ENCODE measurements at places on chromosomes 12 and 14. TPM values are rescaled to one million over a fixed set of nuclear protein-coding genes. Genes with fewer than 3 reads are reported as not detected.

The MMP17 gene
- 0.28 TPM for total RNA-seq

The SYT1 gene
- total RNA-seq, result not detected

The ING4 gene
- total RNA-seq, result 45.8 TPM

The CALCOCO1 gene
- 80.0 TPM for total RNA-seq

The AGAP2 gene
- total RNA-seq, result 68.6 TPM

The CLEC9A gene
- total RNA-seq, result not detected

The TDRD9 gene
- 0.39 TPM for total RNA-seq

The A2M gene
- total RNA-seq, result not detected

The PPP1R36 gene
- 0.26 TPM for total RNA-seq

The PLEKHH1 gene
- total RNA-seq, result 0.53 TPM

The MYF6 gene
- not detected for total RNA-seq

The HOXC6 gene
- total RNA-seq, result not detected

The CAPS2 gene
- 2.3 TPM for total RNA-seq

The PTPRB gene
- not detected for total RNA-seq

The PPP1R12A gene
- total RNA-seq, result 94.5 TPM

The CCDC197 gene
- not detected for total RNA-seq

The CCDC196 gene
- not detected for total RNA-seq

The P2RX2 gene
- total RNA-seq, result not detected

The AHNAK2 gene
- total RNA-seq, result 0.07 TPM

The PRR13 gene
- 188 TPM for total RNA-seq

The TAS2R43 gene
- total RNA-seq, result 0.53 TPM

The COL2A1 gene
- not detected for total RNA-seq

The GALNT9 gene
- not detected for total RNA-seq

The CYP46A1 gene
- 0.36 TPM for total RNA-seq

The OR10A7 gene
- not detected for total RNA-seq

The RERGL gene
- not detected for total RNA-seq

The SYCP3 gene
- total RNA-seq, result 0.43 TPM

The TAS2R10 gene
- total RNA-seq, result 0.36 TPM

The SALL2 gene
- 3.7 TPM for total RNA-seq

The KRT6C gene
- not detected for total RNA-seq

The PLCZ1 gene
- not detected for total RNA-seq

The KRT75 gene
- total RNA-seq, result not detected

The CMAS gene
- total RNA-seq, result 32.6 TPM

The CELA1 gene
- 0.23 TPM for total RNA-seq

The GAS2L3 gene
- 5.0 TPM for total RNA-seq

The CLEC1A gene
- not detected for total RNA-seq

The KRT79 gene
- total RNA-seq, result not detected

The ACSM4 gene
- not detected for total RNA-seq

The SERPINA5 gene
- not detected for total RNA-seq

The KDM5A gene
- 83.2 TPM for total RNA-seq

The GPN3 gene
- 16.9 TPM for total RNA-seq

The KRT5 gene
- total RNA-seq, result not detected

The APOF gene
- not detected for total RNA-seq

The SLC16A7 gene
- total RNA-seq, result 31.0 TPM

The FGF6 gene
- not detected for total RNA-seq

The ITGA7 gene
- total RNA-seq, result 2.1 TPM

The ASCL1 gene
- total RNA-seq, result not detected

The IFNG-AS1 gene
- total RNA-seq, result 0.65 TPM

The FAM181A gene
- not detected for total RNA-seq
